ENCODE measurements at places on chromosomes 2 and 18.
A peak's percentile ranks its signal among the peaks of the same experiment; 100 is the strongest.

DNA sequence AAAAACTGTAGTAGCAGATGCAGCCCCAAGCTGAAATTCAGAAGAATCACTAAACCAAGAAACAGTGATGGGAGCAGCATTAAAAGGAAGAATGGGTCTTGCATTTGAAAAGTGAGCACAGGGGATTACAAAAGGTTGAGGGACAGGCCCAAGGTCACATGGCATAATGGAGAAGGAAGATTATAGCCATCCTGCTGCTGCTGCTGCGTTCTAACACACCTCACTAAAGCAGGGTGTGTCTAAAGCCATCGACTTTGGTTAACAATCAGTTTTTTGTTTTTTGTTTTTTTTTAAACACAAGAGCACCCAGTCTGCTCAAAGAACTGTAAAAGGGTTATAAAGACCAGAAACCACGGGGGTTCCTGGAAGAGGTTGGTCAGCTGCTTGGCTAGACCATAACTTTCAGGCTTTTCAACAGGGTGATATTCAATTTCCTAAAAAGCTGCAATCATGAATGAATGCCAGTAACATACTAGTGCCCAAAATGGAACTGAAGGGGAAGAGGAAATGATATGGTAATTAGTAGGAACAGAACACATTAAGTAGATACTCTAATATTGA is 102.6 kb downstream of the MYO5B start:
- DNase-seq: no peak

- DNase-seq: no peak
These were observed 531.9 kb downstream of the PARD3B start for GRCh38 chr2:205077159-205077558.

DNA sequence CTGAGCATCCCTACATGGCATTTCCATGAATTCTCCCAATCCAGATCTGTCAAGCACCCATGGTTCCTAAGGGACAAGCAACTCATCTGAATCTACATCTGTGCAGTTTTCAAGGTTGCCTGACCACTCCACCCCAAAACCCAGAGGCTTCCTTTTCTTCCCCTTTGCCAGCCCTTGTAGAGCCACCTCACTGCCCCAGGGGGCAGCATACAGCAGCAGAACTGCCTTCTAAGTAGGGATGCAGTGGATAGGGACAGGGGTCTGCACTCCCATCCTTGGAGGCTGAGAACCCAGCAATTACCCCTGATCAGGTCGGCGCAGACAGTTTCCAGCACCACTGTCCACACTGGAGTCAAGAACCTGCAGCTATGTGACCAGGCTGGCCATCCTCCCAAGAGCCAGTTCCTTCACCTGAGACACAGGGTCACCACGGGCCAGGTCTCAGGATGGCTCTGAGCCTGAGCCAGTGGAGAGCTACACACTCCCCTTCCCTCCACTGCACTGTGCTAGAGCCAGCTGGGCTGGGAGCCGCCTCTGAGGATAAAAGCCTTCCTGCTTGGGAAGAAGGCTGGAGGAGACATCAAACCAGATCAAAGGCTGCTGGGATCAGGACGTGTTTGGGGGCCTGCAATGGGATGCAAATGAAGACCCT is 283.1 kb downstream of the CELF4 start:
- DNase-seq: peak; percentile 63

DNA sequence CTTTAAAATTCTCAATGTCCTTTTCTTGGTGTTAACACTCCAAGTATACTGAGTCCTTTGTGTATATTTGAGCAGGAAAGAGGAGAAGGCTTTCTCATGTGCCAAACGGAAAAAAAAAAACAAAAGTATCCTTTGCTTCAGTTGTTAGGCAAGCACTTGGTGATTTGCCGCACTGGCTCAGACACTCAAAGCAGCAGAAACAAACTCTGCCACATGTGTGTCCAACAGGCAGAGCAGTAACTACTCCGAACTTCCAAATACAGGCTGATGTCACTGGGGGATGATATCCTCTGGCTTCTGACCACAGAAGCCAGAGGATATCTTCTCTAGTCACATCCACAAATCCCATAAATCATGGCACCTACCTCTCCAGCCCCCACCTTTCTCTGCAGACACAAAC is 108.0 kb upstream of the SALL3 start:
- no peak for DNase-seq

DNA sequence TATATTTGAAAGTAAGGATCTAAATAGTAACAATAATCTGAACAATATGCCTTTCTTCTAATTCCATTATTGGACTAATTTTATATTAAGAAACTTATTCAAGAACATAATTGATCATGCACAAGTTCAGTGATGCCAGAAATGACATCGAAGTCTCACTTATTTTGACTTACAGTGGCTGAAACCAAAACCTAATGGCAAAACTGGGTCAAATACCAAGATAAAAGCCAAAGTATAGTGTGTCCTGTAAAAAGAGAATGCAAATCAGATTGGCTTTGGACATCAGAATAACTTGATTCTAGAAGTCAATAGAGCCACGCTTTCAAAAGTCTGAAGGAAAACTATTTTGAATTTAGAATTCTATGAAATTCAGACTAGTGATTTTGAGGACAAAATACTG is 137.2 kb downstream of the FTCDNL1 start:
- no peak for DNase-seq

DNA sequence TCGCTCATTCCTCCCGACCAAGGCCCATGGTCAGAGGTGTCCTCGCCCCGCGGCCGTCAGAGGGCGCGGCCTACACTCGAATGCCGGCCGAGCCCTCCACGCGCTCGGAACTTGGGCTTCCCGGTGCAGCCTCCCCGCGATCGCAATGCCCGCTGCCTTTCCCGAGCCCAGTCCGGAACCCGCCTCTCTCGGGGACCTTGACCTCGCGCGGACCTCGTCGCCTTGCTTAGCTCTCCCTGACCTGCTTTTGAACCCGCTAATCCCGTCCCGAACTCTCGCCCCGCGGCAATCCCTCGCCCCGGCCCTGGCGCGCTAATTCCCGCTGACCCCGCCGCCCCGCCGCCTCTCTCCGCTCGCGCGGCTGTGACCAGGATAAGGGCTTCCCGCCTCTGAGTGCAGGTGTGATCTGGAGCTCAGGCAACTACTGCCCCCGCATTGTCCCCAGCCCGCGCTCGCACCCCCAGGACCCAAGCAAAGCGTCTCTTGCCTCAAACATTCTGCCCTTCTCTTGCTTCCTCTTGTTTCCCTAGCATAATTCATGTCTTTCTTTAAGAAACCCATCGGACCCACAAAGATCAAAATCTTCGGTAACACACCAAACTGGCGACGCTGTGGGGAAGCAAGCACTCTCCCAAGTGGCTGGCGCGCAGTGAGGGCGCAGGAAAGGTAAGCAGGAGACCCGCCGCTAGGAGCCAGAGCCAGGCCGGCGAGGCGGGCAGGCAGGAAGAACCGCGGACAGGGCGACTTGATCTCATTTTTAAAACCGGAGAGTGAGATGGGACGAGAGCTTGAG is 46.6 kb upstream of the ATP6V1B1 start:
- DNase-seq: no peak

DNA sequence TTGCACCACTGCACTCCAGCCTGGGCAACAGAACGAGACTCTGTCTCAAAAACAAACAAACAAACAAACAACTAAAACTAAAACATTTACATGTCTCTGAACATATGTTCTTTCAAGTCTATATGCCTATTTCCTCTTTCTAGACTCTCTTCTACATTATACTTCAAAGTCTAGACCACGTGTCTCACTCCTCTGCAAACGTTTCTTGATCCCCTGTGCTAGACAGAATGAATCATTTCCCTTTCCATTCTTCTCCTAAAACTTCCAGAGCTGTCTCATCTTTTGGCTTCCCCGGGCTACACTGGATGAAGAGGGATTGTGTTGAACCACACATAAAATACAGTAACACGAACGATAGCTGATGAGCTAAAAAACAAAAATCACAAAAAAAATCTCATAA is 67.1 kb downstream of the BAZ2B start:
- no peak for DNase-seq

- no peak for DNase-seq
These were observed 143.5 kb downstream of the RTN4 start for GRCh38 chr2:54906716-54907115.

DNA sequence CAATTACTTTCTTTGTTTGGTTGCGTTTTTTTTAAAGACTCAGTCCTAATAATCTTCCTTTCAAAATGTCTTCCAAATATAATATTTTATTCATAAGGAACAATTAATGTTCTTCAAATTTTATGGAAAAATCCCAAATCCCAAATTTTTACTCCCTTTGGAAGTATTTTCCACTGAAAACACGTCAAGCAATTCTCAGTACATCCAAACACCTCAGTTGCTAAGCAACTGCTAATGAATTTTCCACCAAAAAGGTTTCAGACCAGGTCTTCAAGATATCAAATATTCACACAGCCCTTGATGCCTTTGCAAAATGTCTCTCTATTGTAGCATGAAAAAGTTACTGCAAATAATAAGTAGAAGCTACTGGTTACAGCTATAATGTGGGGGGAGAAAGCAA is 140.1 kb downstream of the DSEL start:
- no peak for DNase-seq

GRCh38 chr2:239292531-239292930 is 108.3 kb downstream of the HDAC4 start:
- DNase-seq: no peak

DNA sequence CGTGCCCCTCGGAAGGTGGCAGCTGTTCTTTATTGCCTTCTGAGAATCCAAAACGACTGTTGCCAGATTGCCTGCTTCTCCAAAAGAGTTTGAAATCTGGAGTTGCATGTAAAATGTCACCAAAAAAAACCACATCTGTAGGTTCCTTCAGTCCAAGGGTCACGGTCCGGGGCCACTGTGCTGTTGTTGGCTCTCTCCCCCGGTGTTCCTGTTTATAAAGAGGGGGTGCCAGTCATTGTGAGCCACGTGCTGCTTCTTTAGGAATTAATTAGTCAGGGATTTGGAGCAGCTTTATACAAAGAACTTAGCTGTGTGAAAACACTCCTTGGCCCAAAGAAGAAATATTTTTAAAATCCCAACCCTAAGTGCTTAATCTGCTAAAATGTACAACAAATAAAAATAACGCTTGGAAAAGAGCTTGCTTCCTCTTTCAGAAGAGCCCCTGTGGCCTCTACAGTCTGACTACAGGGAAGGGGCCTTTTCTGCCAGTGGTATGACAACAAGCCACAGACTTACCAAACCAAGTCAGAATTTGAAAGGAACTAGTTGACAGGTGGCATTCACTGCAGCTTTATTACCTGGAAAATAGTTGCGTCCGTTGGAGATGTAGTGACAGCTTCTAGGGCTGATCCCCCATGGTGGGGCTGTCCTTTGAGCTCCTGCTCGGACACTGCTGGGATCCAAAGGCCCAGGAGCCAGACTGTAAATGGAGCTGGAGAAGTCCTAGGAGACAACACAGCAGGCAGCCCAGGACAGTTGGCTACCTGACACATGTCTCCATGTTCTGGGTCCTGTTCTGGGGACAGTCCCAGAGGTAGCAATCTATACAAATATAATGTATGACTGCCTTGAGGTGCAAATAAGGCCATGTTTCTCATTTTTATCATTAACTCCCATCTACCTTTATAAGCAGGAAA is 84.5 kb upstream of the SLC1A4 start:
- DNase-seq: no peak

DNA sequence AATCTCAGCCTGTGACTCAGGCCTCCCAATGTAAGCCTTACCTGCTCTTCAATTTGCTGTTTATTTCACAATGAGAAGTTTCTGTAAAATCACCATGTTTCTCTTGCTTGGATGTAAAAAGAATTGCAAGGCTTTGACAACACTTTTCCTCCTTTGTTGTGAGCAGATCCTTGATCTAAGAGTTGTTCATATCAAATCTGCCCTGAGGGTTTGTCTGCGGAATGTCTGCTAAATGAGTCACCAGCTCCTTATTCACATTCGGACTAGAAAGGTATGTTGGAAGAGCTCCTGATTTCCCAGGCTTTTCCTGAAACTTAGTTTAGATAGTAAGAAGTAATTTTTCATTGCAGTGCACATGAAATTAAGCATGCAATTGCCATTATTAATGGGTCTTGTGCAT is 268.2 kb upstream of the TCF4 start:
- no peak for DNase-seq

GRCh38 chr2:221482666-221483455 is 89.2 kb downstream of the EPHA4 start:
- no peak for DNase-seq

Measured in SK-N-SH (cell line).